ENCODE measurements at places on chromosomes 11 and 22.

GRCh38 chr11:59865031-59865430, 1.3 kb downstream of the TCN1 start:
- no peak for DNase-seq

GRCh38 chr11:20669820-20670684, 666 bp downstream of the NELL1 start:
- DNase-seq: no peak

DNA sequence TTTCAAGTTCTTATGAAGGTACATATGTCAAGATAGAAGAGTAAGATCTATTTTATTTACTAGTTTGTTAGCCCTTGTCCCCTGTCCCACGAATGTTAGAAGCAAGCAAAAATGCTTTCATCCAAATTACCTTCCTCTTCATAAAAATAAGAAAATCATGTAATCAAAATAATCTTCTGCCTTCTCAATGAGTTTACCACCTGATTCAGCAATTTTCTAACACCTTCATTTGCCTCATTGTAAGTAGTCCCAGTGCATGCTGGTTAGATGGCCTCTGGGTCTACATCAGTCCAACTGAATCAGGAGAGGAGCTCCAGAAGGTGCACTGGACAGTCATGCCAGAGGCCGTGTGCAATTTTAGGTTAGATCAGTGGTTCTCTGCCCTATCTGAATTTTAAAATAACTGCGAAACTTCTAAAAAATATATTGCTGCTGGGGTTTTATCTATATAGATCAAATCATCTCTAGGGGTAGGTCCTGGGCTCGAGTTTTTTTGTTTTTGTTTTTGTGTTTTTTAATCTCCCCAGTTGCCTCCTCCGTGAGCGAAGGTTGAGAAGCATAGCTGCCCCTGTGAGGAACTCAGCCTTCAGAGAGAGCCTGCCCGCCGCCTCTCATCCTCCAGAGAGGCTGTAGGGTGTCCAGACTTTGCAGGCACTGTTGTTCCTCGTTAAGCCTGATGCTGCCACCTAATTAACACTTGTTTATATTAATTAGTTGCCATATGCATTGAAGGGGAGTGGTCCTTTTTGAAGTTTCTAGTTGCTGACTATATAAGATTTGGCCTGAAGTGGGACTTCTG, 32.2 kb downstream of the C22orf31 start:
- no peak for DNase-seq

GRCh38 chr11:115535781-115536180, 31.6 kb upstream of the CADM1 start:
- no peak for DNase-seq

- DNase-seq: no peak
Observed at GRCh38 chr22:40504285-40505249, 132.0 kb downstream of the MRTFA start.

GRCh38 chr11:31779374-31779791, 31.7 kb downstream of the PAX6 start:
- no peak for DNase-seq

- no peak for DNase-seq
Observed at GRCh38 chr11:107957109-107957588, 28.9 kb downstream of the RAB39A start.

DNA sequence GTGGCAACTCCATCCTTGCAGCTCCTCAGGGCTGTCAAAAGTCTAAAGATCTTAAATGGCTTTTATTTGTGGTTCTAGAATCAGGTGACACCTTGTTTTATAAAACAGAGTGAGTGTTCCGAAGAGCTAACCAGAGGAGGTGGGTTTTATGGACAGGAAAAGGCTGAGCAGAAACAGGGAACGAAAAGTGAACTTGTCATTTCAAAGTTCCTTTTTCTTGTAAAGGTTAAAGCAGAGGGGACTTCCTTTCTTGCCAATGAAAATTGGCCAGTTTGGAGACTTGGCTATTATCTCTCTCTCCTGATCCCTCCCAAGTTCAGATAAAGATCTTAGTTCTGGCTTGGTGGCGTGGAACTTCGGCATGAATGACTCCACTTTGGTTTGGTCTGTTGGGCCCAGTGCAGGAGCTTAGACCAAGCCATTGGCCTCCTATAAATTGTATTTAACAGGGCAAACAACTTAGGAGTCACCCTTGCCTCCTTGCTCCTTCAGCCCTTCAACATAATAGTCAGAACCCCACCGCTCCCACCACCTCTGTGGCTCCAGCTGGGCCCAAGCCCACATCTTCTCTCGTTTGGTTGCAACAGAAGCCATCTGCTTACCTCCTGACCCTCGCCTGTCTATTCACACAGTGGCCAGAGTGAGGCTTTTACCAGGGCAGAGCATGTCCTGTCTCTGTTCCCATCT, 102.4 kb upstream of the THY1 start:
- DNase-seq: no peak

DNA sequence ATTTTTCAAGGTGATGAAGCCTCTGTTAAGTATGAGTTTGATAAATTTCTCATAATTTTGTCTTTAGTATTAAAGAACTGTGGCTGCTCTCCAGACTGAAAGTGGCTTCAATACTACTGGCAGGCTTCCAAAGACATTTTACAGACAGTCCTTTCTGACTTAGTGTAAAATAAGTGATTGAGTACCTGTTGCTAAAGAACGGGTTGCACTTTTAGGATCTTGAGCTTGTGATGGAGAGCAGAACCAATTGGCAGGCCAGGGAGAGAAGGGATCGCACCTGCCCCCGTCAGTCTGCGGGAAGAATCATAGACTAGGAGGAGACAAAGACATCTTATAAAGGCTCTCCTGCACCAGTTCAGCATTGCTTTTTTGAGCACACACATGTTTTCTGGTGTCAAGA, 4.4 kb downstream of the NCAM1 start:
- DNase-seq: no peak

GRCh38 chr11:71977743-71978418, 20.8 kb upstream of the IL18BP start:
- DNase-seq: peak; percentile 62

GRCh38 chr11:69051381-69052342, 2.9 kb downstream of the TPCN2 start:
- DNase-seq: no peak

DNA sequence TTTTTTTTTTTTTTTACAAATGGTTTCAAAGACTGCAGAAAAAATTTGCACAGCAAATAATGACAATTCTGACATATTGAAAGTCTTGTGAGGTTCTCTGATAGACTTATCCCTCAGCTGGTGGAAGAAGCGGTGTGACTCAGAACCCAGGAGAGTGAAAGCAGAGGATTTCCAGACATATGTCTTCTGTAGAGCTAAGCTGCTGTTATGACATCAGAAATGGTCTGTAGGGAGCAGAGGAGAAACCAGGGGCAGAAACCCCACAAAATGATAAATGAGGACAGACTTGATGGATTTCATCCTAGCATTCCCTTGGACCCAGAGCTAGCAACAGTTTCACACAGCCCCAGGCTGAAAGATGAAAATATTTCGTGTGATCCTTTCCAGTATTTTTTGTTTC, 582.6 kb downstream of the METTL15 start:
- no peak for DNase-seq

- no peak for DNase-seq
Observed at GRCh38 chr11:75809991-75810390, 5.0 kb upstream of the UVRAG start.

DNA sequence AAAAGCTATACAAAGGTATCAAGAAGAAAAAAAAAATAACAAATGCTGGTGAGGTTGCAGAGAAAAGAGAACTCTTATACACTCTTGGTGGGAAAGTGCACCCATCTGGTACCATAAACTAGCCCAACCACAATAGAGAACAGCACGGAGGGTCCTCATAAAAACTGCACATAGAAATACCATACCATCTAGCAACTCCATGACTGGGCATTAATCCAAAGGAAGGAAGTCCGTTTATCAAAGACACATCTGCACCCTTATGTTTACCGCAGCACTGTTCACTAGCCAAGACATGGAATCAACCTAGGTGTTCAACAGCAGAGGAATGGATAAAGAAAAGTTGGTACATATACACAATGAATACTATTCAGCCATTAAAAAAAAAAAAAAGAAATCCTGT, 10.8 kb upstream of the CLDN5 start:
- no peak for DNase-seq

- no peak for DNase-seq
Observed at GRCh38 chr11:67656278-67656922, 5.9 kb upstream of the ACY3 start.

DNA sequence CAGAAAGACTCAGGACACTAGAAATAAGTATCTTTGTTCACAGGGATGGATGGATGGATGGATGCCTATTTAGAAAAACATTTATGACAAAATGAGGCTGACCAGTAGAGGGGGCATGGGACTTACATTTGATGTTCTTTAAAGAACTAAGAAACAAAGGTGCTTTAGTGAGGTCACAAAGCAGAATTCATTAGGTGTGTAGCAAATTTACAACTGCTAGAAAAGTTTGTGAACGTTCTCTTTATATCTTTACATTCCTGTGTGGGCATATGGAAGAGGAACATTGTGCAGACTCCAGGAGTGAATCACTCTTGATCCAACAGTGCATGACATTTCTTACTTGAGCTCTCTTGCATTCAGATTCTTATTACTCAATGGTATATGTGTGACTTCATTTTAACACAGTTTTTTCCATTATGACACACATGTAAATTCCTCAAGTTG, 15.8 kb upstream of the SIK2 start:
- DNase-seq: peak; percentile 67

DNA sequence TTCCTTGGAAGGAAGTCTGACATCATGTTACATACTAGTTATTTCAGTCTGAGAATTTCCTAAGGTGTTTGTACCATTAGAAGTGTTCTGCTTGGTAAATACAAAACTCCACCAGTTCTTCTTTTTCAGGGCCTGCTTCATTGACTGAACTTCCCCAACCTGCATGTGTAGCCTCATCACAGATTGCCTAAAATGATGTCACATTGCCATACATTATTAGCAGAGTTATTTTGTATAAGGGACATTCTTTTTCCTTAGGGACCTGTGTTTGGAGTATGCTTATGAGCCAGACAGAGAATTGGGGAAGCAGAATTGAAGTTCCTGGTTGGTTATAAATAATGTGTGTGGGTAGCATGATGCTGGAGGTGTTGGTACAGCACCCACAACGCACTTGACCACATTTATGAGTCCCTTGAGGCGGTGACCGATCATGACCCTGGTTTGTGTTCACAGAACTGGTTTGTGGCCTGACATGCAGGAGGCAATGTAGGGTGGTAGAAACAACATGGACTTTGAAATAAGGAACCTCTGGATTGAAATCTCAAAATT, 16.4 kb upstream of the MMP7 start:
- no peak for DNase-seq

DNA sequence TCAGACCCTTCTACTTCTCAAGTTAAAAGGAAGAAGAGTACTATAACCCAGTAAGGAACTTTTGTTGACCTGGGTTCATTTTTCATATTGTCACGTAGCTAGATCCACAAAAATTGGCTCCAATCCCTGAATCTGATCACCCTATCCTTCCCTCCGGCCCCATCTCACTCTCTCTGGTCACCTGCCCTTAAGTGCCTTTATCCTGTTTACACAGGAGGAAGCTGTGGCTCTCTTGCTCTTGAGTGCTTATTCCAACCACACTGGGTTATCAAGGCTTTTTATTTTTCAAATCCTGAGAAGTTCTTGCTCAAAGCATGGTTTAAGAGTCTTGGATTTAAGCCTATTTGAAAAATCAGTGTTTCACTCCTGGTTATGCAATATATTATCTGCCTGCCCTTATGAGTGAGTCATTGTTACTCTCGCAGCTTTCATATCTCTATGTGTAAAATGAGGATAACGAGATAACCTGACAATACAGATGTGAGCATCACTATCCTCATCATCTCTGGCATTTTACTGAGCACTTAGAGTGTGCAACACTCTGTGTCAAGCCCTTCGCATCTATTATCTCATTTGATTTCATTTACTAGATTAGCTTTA, 293.9 kb downstream of the GUCY1A2 start:
- DNase-seq: no peak

DNA sequence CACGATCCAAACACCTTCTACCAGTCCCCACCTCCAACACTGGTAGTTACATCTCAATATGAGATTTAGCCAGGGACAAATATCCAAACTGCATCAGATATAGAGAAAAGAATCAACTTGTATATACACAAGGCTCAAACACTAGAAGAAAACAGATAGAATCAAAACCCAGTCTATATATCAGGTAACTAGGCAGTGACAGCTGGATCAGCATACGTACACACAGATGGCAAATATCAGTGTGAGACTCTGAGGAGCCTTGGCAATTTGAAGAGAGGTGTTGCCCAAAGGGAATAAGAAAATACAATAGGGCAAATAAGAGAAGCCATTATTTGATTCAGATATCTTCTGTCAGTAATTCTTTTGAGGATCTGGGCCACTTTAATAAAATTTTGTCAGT, 951.3 kb upstream of the CHORDC1 start:
- DNase-seq: no peak

DNA sequence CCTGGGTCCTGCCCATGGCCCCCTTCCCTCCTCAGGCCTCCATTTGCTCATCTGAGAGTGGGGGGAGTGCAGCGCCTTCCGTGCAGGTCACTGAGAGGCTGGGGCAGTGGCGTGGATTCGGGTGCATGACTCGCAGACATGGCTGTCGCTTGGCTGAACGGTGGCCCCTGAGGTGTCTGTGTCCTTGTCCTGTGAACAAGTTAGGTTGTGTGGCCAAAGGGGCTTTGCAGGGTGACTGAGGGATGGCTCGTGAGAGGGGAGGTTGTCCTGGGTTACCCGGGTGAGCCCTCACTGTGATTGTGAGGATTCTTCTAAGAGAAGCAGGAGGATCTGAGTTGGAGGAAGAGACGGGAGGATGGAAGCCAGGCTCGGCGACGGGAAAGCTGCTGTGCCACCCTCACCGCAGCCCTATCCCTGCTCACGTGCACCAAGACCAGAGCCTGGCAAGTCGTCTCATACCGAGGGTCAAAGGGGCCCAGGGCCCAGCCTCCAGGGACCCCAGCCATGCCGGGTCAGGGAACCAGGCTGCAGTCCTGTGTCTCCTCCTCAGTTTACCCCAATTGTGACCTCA, 79.1 kb downstream of the KCNQ1 start:
- no peak for DNase-seq

DNA sequence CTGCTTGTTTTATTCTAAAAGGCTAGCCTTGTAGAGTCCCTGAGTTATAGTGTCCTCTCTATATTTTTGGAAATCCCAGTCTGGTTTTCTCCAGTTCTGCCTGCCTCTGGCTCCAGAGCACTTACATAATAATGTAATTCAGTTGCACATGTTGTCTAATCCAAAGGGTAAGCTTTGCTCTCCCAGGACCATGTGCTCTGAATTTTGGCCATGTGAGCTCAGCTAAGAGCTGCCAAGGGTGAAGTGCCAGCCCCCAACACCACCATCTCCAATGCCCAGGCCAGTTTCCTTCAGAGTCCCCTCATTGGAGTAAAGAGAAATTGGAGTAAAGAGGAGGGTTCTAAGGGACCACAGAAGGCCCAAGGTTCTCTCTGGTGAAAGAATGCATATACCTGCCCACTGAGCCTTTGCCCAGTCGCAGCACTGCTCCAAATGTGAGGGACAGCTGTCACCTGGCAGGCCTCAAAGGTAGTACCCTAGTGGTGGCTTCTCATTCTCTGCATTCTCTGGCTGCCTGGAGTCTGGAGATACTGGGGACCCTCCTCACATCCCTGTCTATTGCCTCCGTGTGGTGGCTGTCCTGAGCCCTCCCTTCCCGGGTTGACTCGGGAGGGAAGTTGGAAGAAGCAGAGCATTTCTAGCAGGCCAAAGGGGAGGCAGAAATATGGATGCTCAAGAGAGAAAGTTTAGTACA, 4.9 kb downstream of the CRY2 start:
- no peak for DNase-seq
